T-helper 1 cell (primary cell): ENCODE measurements at places on chromosomes 2 and 18.
A peak's percentile ranks its signal among the peaks of the same experiment; 100 is the strongest.

DNA sequence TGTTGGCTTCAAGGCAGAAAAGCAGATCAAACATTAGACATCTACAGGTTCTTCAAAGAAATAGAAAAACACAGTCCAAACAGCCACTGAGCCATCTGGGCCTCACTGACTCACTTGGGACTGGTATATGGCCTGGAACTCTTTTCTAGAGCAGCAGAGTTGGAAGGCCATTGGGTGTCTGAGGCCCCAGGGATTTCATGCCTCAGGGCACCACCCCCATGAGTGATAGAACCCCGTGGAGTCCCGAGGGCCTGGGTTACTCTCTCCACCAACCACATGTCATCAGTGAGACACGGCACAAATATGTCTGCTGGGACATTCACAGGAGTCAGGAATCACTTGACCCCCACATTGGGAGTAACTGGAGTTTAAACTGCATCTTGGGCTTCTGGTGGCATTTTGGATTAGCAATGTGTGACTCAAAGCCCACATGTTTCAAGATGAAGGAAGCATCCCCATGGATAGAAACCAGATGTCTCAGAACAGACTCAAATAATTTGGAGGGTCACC, 44.0 kb downstream of the CAPN13 start:
- DNase-seq, result no peak

DNA sequence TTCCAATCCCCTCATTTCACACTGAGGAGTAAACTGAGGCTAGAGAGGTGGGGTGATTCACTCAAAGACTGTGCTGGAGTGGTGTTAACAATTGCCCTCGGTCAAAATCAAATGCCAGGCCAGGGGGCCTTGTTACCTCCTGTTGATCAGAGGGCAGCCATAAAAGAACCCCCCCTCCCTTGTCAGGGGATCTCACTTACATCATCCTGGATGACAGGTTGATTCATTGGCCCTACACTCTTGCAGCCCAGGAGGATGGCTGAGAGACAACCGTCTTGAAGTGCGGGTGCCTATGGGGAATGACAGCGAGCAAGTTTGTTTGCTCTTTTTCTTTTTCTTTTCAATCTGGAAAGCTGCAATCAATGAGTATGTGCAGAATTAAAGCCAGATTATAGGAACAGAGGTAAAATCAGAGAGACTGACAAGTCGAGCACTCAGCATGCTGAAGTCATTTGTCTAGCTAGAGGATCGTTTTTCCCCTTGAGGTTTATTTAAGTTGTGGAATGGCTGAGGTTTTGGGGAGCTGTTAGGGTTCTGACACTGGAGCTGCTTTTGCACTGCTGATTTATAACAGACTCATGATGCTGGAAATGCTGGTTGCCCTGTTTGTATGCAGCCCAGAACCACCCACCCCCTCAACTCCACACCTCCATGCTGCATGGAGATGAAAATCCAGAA, 26.4 kb upstream of the NRP2 start:
- no peak for DNase-seq

- no peak for DNase-seq
Measured at GRCh38 chr2:111161971-111162370, 41.3 kb downstream of the BCL2L11 start.

DNA sequence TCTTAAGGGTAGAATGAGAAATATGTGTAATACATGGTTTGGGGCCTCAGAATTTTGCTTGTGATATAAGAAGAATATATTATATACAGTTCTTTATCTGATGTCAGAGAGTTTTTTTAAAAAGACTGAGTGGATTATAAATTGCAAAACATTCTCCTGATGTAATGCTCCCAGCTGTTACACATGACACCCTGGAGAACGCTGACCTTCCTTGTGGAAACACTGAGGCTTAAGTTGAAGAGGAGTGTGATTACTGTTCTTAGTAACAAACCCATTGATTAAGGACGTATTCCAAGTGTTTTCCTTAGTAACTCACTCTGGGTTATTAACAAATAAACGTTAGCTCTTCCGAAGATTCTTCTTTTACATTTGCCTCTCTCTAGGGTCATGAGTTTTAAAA, 1069.3 kb upstream of the CNTNAP5 start:
- DNase-seq, result no peak

- no peak for DNase-seq
Measured at GRCh38 chr2:142603759-142604158, 273.7 kb upstream of the KYNU start.

DNA sequence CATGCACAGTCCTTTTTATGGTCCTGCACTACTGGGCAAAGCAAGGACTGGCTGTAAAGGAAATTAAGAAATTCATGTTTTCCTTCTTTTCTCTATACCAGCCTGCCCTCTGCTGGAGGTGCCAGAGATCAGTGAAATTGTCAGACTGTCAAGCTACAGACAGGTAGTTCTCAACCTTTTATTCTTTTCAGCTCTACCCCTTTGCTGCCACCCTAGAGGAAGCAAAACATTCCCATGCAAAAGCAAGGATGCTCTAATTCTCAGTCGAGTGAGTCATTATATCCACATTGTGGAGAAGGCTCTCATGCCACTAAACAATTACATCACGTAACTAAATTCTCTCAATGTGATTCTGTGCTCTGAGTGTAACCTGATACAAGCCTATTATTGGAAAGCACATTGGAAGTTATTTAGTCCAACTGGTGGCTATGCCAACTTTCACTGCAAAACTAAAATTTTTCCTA, 25.0 kb upstream of the RAPGEF4 start:
- peak; percentile 25 for DNase-seq

DNA sequence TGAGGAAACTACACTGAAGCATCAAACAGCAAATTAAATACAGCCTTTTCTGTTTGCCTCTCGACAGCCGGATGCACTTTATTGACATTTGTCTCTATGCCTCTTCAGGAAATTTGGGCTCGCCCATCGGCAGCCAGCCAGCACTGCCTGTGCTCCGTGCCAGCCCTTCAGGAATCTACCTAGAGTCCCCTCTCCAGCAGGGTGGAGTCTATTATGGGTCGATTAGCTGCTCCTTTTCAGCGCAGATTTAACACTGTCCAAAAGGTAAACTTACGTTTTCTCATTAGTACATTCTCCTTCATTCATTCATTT, 91.5 kb downstream of the MYCN start:
- no peak for DNase-seq

DNA sequence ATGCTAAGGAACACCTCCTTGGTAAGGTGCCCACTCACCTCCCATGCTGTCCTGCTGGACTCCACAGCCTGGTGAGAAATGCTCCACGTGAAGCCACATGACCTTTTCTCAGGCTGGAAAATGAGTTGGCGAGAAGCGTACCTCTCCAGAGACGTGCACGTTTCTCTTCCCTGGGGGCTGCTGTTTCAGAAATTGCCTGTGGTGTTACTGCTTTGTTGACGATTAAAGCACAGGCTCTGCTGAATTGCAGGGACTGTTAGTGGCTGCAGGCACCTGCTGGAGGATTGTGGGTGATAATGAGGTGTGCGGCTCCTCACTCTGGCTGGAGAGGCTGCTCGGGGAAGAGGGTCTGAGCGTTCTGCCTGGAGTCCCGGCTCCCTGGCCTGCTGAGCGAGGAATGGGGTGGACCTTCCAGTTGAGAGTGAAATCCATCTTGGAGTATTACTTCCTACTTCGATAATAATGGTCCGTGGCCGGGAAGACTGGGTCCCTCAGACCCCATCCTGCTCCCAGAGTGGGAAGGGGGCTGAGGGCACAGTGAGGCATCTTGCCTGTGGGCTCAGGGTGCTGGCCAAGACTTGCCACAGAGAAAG, 199.3 kb upstream of the HDAC4 start:
- DNase-seq, result no peak

GRCh38 chr2:102142829-102143449, 393 bp downstream of the IL1R1 start:
- DNase-seq, result no peak

- DNase-seq, result no peak
Measured at GRCh38 chr2:145931781-145932395, 1412.0 kb upstream of the ZEB2 start.

DNA sequence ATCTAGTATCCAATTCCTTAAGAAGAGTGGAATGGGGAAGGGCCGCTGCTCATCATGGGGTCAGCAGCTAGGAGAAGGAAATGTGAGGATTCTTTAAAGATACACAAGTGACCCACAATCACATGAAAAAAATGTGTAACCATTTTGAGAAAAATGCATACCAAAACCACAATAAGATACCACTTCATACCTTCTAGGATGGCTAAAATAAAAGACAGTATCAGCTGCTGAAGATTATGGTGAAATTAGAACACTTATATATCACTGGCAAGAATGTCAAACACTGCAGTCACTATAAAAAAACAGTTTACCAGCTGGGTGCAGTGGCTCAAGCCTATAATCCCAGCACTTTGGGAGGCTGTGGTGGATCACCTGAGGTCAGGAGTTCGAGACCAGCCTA, 67.9 kb downstream of the C2orf74 start:
- DNase-seq, result no peak

- no peak for DNase-seq
Measured at GRCh38 chr2:49286045-49286444, 131.7 kb upstream of the FSHR start.

DNA sequence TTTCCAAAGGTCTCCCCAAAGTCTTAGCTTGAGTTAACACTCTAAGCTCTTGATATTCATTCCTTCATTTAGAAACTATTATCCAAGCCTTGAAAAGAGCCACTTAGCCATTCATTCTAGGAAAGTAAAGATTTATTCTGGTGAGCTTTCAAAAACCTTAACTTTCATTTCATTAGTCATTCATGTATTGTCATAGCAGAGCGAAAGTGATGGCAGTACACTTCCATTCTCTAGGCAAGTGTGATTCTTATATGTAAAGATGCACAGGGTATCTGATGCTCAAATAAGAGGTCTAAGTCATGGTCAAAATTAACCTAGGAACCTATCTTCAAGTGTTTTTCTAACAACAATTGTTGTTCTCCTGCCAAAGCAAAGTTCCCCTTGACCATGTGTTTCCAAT, 553.0 kb upstream of the FANCL start:
- DNase-seq, result no peak

- DNase-seq, result no peak
Measured at GRCh38 chr18:58268849-58269248, 224.8 kb downstream of the NEDD4L start.

DNA sequence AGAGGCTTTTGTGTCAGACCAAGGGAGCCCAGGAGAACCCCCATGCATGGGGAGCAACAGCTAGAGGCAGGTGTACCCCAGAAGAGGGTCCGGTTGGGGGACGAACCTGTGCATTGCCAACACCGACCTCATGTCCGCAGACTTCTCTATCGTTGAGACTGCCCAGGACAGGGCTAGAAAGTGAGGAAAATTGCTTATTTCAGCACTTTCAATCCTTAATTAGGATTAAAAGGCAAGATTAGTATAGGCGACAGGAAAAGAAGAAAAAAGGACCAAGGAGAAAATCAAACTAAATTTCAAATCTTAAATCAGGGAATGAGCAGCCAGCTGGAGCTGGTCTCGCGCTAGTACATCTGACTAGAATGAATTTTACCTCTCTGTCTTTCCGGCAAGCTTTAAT, 438.9 kb upstream of the SOX11 start:
- no peak for DNase-seq

DNA sequence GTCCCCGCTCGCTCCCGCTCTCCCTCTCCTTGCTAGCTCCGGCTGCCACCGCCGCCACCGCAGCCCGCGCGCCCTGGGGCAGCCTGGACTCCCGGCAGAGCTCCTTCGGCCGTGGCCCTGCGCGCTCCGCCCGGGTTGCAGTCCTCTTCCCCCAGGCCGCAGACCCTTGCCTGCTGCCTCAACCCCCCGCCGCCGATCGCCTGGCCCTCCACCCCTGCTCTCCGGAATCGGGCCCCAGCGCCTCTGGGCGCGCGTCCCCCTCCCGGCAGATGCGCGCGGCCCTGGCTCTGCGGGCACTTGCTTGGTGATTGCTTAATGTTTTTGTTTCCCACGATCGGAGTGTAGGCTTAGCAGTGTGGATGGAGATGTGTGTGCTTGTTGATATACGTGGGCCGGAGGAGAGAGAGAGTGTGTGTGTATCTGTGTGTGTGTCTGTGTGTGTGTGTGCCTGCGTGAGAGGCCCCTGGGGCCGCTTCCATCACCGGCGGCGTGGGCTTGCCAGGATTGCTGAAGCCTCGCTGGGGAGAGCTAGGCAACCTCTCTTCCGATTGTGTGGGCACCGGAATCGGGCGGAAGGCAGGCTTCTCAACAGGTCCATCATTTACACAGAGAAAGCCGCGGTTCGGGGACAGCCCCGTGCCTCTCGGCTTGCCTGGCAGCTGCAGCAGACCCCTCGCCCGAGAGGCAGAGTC, 877 bp downstream of the INHBB start:
- DNase-seq, result peak; percentile 6

GRCh38 chr2:25062511-25062917, 20.6 kb downstream of the EFR3B start:
- no peak for DNase-seq

DNA sequence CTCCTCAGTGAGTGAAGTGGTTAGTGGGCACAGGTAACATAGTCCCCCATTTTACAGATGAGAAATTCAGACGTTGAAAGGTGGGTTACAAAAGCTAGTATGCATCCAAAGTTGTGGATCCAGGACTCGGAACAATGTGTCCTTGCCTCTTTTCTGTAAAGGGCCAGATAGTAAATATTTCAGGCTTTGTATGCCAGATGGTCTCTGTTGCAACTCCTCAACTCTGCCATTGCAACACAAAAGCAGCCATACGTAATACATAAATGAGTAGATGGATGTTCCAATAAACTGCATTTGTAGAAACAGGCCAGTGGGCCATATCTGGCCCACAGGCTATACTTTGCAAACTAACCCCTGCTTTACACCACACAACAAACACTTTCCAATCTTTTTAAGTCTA, 166.6 kb upstream of the PKDCC start:
- no peak for DNase-seq

GRCh38 chr2:9837451-9837850, 5.8 kb upstream of the TAF1B start:
- no peak for DNase-seq

DNA sequence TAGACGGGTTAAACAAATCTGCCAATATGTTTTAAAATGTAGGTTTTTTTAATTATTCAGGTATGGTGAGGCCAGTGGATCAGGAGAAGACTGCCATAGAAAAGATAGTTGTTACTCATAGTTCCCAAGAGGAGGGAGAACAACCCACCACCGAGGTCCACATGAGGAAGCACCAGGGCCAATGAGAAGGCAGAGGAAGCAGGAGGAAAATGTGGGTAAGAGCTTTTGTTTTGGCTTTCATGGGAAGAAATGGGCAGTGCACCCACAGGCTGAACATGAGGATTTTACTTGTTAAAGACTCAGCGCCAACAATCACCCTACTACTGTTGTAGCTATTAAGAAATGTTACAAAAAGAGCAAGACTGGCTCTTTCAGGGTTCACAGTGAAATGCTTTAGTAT, 191.8 kb upstream of the HNMT start:
- no peak for DNase-seq
